ENCODE measurements at places on chromosomes 7 and 10.

GRCh38 chr10:110805292-110805691 lies 66.4 kb upstream of the PDCD4 start:
- DNase-seq, result no peak

GRCh38 chr10:123381224-123381623 lies 227.0 kb downstream of the BUB3 start:
- DNase-seq, result no peak

- no peak for DNase-seq
Measured at GRCh38 chr7:118330388-118330787, 105.9 kb downstream of the ANKRD7 start.

DNA sequence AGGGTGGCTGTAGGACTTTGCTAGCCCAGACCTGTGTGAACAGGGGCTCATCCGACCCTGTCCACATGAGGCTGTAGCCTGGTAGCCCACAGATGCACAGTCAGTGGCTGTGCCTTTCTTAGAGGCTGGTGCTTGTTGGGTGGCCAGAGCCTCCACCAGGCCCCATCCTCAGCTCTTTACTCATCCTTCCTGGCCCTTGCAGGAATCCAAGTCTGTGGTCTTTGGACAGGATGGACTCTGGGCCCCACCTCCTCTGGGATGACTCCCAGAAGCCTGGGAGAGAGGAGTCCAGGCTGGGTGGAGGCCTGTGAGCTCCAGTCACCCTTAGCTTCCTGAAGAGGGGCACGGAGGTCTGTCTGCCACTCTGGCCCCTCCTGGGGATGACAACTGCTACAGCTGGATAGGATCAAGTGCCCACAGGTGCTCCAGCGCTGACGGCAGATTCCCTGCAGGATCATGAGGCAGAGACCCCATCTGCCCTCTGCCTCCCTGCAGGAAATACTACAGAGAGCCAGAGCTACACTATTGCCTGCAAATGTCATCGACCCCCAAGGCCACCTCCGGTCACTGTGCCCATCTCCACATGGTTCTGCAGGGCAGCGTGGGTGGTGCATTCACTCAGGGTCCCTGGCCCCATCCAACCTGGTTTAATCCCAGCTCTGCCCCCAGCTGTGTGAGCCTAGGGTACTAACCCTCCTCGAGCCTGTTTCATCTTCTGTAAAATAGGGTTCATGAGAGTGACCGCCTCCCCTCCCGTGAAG lies 114.5 kb downstream of the PTPN20 start:
- DNase-seq, result no peak

GRCh38 chr10:79239275-79239779 lies 107.9 kb upstream of the PPIF start:
- peak; percentile 39 for DNase-seq

DNA sequence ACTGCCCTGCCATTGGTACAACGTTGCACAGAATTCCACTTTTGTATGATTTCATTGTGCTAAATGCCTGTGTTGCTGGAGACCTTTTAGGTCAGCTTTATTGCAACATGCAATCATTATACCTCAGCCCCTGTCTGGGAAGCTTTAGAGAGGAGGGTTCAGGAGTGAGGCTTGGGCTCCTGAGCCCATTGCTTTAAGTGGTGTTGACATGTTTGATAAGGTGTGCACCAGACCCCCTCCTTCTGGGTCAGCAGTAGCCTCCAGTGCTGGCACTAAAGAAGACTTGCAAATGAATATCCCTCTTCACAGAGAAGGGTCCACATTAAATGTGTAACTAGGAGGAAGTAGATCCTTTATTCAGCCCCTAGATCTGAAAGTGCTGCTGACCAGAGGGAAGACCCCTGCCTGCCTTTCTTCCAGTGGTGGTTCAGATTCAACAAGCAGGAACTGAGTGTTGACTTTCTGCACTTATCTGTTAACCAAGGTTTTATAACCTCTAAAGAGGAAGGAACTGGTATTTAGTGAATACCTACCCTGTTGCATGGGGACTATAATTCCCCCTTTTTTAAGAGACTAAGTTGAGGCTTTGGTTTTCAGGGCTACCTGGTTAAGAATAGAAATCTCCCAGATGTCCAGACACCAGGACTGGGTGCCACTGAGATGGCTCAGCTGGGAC lies 369.4 kb upstream of the IGFBP3 start:
- DNase-seq, result no peak

GRCh38 chr7:87318741-87319140 lies 26.7 kb upstream of the CROT start:
- peak; percentile 14 for DNase-seq

DNA sequence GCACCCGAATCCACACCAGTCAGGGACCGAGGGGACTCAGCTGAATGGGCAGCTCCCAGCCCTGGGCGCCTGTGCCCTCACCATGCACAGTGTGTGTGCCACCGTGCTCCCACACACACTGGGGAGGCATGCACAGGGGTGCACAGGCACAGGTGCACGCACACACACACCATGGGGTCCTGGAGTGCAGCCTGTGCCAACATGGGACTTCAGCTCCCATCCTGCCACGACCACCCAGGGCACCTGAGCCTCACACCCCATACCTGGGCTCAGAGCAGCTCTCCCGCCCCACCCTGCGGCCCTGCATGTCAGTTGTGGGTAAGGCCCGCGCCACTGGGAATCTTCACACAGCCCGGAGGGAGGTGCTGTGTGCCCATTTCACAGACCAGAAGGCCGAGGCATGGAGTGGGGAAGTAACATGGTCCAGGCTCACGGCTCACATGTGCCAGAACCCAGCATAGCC lies 8.0 kb downstream of the ELFN1 start:
- no peak for DNase-seq

- no peak for DNase-seq
Measured at GRCh38 chr7:55561690-55562089, 10.6 kb downstream of the VOPP1 start.

DNA sequence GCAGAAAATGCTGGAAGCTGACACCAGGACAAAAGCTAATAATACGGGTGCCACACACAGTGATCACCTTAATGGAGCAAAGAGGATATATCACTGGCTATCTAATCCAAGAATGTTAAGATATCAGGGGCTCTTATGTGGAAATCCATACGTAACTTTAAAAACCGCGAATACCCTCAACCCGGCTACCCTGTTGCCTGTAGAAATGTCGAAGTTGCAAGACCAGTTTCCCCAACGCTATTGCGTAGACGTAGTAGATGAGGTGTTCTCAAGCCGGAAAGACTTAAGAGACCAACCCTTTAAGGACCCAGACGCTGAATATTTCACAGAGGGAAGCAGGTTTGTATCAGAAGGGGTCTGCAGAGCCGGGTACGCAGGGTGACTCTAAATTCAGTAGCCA lies 7.9 kb upstream of the CYREN start:
- no peak for DNase-seq

- no peak for DNase-seq
Measured at GRCh38 chr7:65503434-65504152, 129.9 kb downstream of the ZNF92 start.

DNA sequence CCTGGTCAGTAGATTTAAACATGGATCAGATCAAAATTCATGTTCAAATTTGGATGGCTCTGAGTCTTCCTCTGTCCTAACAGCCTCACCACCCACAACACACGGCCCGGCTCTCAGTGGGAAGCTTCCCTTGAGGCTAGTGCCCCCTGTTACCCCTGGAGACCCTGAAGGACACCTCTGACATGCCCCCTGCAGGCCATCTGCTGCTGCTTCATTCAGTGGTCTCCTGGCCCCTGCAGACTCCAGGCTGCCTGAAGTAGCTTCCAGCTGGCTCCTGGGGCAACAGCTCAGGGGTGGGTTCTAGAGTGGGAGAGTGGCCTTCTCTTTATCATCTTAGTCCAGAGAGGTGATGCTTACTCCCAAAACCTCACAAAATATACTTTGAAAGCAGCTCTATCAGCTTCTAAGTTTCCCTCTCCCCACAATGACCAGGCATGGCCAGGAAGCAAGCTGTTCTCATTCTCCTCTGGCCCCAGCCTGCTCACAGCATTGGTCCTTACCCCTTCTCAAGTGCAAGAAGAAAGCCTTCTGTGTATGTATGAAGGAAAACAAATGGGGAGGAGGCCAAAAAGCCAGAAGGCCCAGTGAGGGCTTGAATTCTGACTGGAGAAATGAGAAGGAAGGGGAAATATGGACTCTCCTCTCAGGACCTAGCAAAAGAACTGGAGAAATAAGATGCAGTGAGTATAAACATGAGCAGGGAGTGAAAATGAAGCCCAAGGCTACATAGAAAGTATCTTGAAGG lies 189.6 kb upstream of the INHBA start:
- DNase-seq, result no peak

DNA sequence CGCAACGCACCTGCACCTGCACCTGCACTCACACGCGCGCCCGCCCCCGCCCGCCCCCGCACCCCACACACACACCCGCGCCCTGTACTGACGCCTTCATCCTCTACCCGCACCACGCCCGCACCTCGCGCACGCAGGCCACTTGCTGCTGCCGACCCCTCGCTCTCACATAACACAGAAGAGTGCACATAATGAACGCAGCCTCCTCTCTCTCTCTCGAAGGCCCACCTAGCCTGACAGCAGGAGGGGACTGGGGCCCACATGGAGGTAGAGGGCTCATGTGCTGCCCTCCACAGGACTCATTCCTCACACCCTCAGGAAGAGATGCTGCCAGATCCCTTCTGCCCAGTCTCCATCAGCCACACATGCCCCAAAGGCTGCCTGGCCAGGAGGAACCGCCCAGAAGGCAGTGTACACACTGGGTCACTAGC lies 432 bp upstream of the CAMK2B start:
- no peak for DNase-seq

- DNase-seq, result no peak
Measured at GRCh38 chr10:33498391-33498891, 164.0 kb upstream of the NRP1 start.

DNA sequence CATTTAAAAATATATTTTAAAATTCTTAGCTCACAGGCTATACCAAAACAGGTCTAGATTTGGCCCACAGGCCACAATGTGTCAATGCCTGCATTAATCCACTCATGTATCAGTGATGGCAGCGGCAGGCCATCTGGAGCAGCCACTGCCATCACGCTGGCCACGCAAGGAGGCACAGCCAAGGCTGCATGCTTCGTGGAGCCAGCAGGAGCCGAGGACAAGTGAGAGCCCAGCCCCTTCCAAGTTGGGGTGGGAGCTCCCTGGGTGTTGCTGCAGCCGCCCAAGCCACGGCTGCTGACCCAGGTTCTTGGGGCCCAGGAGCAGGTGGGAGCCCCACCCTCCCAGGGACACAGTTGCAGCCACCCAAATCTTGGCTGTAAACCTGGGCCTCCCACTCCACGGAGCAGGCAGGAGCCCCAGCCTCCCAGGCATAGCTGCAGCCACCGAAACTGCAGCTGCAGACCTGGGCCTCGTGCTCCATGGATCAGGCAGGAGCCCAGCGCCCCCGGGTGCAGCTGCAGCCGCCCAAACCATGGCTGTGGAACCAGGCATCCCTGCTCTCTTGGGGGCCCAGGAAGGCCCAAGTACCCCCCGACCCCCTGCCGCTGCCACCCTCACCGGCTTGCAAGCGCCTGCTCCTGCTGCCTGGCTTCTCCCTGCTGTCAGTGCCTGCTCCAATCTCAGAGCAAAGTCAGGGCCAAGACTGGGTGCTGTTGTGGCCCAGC lies 87.3 kb upstream of the CACUL1 start:
- DNase-seq, result no peak

DNA sequence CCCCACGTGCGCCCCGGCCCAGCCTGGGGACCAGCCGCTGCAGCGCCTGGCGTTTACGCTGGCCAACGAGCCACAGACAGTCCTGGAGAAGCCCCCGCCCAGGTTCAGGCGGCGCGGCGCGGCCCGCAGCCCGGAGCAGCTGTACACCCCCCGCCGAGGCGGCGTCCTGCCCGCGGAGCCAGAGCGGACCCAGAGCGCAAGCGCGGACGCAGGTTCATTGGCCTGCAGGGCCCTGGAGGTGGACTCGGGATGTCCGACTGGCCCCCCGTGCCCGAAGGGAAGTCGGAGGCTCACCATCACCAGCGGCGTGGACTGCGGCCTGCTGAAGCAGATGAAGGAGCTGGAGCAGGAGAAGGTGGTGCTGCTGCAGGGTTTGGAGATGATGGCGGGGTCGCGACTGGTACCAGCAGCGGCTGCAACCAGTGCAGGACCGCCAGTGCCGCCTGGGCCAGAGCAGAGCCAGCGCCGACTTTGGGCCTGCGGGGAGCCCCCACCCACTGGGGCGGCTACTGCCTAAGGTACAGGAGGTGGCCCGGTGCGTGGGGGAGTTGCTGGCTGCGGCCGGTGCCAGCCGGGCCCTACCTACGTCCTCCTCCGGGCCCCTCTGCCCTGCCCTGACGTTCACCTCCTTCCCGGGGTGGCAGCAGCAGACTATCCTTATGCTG lies 72.0 kb upstream of the KCTD7 start:
- DNase-seq, result no peak

- DNase-seq, result no peak
Measured at GRCh38 chr7:78601728-78602127, 803.2 kb downstream of the PHTF2 start.

DNA sequence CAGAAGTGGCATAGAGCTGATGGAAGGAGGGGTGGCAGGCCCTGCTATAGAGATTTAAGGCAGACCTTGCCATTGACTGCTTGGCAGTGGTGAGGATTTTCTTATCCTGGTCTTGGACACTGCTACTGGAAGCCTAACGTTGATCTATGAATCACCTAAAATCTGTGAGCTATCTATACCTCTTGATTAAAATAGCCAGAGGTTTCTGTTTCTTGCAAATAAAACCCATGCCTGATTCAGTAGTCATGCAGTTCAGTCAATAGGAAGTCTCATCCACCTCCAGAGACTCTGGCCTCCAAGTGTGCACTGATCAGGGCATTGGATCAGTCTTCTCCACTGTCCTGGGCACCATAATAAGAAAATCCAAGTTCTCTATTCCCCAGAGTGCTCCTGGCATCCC lies 286.5 kb downstream of the PTEN start:
- no peak for DNase-seq

DNA sequence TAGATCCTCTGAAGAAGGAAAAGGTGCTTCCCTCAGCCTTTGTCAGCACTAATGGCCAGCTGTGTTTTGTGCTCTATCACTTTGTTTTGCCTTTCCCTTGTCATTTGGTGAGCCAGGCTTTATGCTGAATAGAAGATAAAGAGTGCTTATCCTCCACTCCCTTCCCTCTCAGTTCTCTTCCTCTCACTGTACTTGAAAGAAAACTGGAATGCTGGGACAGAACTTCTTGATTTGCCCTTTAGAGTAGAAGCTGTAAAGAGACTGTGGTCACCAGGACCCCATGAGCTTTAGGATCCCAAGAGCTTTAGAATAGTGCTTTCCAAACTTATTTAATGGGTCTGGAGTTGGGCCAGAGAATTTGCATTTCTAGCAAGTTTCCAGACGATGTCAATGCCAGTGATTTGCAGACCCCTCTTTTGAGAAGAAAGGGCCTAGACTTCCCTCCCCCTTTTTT lies 81.4 kb downstream of the LRRC4 start:
- no peak for DNase-seq

- no peak for DNase-seq
Measured at GRCh38 chr10:112775892-112776674, 174.0 kb upstream of the TCF7L2 start.

DNA sequence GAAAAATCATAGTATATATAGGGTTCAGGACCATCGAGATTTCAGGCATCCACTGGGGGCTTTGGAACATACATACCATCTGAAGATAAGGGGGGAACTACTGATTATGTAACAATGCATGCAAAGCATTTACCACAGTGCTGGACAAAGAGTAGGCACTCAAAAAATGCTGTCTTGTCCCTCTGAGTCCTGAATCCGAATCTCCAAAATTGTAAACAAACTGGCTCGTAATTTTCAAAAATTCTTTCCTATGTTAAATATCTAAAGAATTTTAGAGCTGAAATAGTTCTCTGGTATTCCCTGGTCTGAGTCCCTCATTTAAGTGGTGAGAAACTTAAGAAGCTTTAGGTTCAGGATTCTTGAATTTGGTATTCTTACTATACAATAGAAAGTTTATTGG lies 167.8 kb upstream of the ASAH2 start:
- DNase-seq, result no peak
